HS-27A (cell line): ENCODE measurements at places on chromosomes 3 and 15.

- DNase-seq: peak; percentile 45
Observed at GRCh38 chr3:45055411-45056143, 29.5 kb downstream of the CLEC3B start.

- DNase-seq: no peak
Observed at GRCh38 chr15:71743861-71744382, 66.4 kb upstream of the NR2E3 start.

DNA sequence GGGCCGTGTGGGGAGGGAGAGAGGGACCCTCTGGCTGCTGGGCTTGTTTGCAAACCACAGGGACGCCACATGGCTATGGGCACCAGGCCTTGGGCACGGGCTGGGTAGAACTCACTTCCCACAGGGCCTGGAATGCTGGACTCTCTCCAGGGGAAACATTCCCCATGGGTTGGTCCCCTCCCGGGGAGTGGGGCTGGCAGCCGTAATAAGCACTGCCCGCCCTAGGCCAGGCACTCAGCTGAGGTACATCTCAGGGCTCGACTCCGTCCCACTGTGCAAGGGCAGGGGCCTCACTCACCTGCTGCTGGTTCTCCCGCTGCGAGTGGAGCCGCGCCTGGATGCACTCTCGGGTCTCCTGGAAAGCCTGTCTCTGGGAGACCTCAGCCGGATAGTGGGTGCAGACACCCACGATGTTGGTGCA is 96.7 kb downstream of the ADCY5 start:
- no peak for DNase-seq

DNA sequence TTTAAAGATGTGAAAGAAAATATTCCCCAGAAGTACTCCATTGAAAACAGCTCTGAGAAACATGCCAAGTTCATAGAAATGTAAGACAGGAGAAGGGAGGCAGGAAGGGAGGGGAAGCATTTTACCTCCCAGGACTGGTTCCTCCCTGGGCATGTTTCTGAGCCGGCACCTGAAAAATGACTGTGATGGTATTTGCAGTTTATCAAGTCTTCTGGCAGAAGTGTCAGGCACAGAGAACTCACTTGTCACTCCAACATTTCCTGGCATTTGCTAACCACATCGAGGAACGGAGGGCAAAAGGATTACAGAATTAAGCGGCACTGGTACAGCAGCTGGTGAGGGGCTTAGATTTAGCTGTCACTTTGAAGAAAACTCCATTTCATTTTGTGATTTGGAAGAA is 1054.0 kb downstream of the TUSC7 start:
- DNase-seq: no peak

GRCh38 chr15:82064824-82065223 is 19.0 kb upstream of the MEX3B start:
- no peak for DNase-seq

- no peak for DNase-seq
Observed at GRCh38 chr3:194561306-194561974, 71.8 kb downstream of the TMEM44 start.

GRCh38 chr15:80286055-80286454 is 34.0 kb upstream of the CTXND1 start:
- no peak for DNase-seq

DNA sequence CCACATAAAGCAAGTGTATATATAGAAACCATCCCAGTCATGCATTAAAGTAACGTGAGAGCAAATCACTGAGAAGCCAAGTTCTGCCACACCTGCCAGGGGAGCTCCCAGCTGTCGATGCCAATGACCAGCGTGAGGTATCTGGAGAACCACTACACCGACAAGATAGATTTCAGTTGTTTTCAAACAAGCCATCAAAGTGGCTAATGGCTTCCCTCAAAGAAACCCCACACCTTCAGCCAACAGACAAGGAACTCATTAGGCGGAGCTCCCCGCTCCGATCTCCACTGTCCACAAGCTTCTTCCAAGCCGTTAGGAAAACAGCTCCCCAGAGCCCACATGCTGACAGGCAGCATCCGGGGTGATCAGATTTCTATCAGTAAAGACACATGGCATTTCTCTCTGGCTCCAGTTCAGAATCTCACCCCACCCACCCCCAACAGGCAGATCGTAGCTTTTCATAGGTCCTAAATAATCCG is 54.2 kb upstream of the SPATA12 start:
- DNase-seq: no peak

- no peak for DNase-seq
Observed at GRCh38 chr3:172713316-172713715, 2.4 kb upstream of the NCEH1 start.

- DNase-seq: no peak
Observed at GRCh38 chr15:33309602-33310276, 1.0 kb upstream of the RYR3 start.

GRCh38 chr3:113251817-113252216 is 40.5 kb downstream of the BOC start:
- no peak for DNase-seq

GRCh38 chr3:104596551-104596950 is 770.2 kb upstream of the ALCAM start:
- peak; percentile 34 for DNase-seq

DNA sequence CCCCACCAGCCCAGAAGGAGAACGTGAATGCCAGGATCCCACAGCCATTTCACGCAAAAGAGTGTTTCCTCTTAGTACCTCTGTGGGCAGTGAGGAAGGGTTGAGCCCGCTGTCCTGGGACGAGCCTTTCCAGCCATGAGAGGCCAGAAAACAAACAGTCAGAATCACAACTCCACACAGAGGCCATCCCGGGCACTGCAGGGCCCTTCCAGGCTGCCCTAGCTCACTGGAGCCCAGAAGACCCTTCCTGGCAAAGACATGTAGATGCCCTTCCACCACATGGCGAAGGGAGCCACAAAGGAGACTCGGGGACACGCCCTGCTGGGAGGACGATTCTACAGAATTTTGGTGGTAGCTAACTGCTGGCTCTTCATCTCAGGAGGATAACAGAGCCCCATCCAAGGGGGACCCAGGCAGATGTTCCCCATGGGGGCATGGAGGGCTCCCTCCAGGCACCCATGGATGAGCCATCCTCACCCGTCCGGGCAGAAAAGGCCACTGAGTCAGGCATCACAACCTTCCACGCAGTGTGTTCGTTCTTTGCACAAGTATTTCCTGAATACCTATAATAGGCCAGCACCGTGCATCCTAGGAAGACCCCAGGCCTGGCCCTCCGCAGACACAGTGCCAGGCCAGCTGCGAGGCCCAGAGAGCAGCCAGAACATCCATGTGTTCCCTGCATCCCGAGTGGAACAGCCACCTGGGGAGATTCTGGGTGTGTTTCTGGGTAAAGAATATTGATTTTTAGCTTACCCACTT is 47.2 kb downstream of the SLC12A8 start:
- DNase-seq: no peak

GRCh38 chr3:149625795-149626194 is 32.0 kb downstream of the WWTR1 start:
- no peak for DNase-seq

GRCh38 chr3:150005243-150006112 is 34.8 kb upstream of the PFN2 start:
- DNase-seq: no peak

DNA sequence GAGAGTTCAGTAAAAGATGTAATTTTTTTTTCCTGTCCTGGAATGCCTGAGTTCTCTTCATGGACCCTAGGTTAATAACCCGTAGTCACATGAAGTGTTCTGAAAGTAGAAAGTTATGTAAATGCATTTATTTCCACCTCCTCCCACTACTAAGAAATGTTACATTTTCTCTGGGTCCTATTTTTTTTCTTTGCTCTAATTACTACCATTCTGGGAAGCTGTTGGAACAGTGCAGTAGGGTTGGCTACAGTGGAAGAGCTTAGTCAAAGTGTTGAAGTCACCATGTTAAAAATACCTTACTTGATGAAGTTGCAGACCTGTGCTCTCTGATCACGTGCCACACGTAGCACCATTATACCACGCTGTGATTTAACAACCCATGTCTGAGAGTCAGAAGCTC is 153.8 kb upstream of the TSC22D2 start:
- DNase-seq: no peak

- DNase-seq: no peak
Observed at GRCh38 chr3:169764312-169764881, 463 bp downstream of the TERC start.

- no peak for DNase-seq
Observed at GRCh38 chr3:30693470-30694120, 87.2 kb downstream of the TGFBR2 start.

- DNase-seq: no peak
Observed at GRCh38 chr3:49648354-49649019, 25.7 kb upstream of the APEH start.
